ENCODE measurements at places on chromosomes 3 and 15.

- no peak for DNase-seq
These were observed 19.4 kb upstream of the IQCF6 start for GRCh38 chr3:51798411-51798963.

DNA sequence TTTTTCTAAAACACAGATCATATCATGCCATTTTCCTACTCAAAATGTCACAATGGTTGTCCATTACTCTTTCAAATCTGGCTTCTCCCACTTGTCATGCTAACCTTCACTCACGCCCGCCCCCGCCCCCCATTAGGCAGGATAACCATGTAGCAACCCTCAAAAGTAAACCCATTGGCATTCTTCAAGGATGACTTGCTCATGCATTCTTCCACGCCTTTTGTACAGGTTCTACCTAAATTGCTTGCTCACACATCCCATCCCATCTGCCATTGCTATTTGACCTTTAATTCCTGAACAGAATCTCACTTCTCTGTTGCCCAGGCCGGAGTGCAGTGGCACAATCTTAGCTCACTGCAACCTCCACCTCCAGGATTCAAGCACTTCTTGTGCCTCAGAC lies 389.3 kb downstream of the MCTP2 start:
- DNase-seq = no peak

DNA sequence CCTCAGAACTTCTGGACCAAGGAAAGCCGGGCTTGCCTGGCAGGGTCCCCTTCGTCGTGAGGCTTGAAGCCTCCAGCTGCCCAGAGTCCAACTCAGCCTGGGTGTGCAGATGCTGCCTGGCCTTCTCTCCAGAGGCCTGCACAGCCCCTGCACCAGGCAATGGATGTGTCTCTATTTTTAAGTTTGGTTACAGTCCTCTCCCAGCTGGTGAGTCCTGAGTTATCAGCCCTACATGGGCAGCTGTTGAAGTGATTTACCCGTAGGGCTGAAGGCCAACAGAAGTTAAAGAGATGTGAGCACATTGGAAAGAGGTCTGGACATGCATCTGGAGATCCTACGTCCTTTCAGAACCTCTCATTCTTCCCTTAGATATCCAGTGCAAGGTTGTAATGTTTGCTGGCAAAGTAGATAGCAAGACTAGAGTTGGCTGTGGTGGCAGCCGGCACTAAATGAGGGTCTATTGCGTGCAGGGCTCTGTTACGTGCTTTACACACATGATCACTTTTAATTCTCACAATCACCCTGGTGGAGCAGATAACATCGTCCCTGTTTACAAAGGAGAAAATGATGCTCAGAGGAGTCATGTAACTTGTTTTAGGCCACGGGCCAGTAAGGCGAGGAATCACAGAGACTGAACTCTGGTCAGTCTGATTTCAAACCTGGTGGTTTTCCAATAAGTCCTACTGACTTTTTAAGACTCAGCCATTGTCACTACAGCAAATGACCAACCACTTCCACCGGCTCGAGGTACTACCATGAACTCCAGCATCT lies 9.9 kb downstream of the FYCO1 start:
- DNase-seq = no peak

GRCh38 chr3:197471221-197472010 lies 84.4 kb downstream of the BDH1 start:
- DNase-seq = no peak

- DNase-seq = no peak
These were observed 11.1 kb downstream of the RUVBL1 start for GRCh38 chr3:128112357-128112968.

- DNase-seq = peak; percentile 28
These were observed 69.6 kb downstream of the APBA2 start for GRCh38 chr15:28955160-28955992.

GRCh38 chr15:89175617-89176191 lies 45.7 kb downstream of the RLBP1 start:
- DNase-seq = no peak

DNA sequence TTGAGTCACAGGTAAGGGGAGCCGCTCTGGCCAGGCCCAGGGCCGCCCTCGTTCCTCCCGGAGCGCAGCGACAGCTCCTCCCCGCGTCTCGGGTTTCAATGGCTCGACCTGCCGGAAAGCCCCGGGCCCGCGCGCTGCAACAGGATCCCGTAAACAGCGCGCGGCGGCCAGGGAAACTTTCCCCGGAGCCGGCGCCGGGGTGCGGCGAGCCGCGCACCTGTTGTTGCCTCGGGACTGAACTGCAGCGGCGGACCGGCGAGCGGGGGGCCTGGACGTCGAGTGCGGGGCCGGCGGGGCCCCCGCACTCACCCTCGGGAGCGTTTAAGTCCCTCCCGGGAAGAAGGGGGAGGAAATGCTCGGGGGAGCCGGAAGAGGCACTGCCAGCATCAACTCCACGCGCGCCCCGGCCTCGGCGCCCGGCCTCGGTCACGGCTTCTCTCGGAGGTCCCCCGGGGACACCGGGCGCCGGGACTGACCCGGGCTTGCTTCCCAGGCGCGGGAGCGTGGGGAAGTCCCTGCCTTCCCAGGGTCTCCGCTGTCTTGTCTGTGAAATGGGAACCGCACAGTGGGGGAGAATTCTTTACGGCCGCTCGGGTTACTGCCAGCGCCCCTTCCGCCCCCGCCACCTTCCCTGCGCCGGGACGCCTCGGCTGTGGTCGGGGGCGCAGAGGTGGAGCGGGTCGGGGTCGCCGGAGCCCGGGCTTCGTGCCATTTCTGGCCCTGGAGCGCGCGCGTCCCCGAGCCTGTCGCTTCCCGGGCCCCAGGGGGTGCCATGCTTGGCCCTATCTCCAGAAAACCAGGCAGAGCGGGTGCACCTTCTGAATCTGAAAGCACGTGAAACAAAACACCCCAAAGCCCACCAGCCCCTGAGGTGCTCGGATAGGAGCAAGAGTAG lies 7.5 kb upstream of the PGPEP1L start:
- DNase-seq = no peak

DNA sequence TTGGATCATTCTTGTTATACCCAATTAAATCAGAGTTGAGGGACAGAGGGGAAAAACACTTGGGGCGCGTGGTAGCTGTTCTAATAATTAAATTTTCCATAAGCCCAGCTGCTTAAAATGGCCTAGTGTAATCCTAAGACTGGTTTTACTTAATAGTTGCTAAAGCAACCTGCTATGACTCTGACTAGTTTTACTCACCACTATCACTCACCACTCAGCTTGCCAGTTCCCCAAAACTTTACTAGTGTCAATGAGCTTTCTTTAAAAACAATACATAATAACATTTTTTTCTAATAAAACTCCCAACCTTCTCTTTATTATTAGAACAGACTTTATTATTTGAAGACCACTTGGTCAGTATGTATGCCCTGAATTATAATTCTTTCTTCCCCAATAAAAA lies 49.6 kb downstream of the ECT2 start:
- no peak for DNase-seq

- DNase-seq = no peak
These were observed 90.7 kb downstream of the CHRD start for GRCh38 chr3:184470551-184470950.

DNA sequence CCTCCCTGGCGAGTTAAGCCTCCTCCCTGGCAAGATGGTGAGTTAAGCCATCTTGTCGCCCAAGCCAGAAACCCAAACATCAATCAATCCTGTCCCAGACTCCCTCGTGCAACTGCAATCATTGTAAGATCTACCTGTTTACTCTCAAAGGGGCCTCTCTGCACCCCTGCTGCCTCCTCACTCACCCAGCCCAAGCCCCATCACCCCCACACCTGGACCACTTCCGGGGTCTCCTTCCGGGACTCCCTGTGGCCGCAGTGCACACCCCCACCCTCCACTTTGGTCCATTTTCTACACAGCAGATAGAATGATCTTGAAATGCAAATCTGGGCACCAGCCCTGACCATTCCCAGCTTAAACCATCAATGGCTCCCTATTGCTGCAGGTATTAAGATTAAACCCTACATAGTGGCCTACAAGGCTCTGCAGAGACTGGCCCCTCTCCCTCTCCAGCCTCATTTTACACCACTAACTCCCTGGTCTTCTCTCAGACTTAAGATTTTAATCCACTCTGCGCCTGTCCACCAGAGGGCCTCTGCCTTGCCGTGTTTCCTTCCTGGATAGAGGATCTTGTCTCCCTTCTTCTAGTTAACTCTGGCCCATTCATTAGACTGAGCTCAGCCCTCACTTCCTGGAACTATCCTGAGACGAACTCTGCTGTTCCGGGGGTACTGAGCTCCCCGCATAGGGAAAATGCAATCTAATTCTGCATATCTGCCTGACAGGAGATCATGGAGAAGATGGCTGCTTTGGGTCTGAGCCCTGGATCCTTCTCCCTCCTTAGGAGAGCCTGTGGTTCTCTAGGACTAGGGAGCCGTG lies 41.9 kb upstream of the SLC6A1 start:
- DNase-seq = no peak

DNA sequence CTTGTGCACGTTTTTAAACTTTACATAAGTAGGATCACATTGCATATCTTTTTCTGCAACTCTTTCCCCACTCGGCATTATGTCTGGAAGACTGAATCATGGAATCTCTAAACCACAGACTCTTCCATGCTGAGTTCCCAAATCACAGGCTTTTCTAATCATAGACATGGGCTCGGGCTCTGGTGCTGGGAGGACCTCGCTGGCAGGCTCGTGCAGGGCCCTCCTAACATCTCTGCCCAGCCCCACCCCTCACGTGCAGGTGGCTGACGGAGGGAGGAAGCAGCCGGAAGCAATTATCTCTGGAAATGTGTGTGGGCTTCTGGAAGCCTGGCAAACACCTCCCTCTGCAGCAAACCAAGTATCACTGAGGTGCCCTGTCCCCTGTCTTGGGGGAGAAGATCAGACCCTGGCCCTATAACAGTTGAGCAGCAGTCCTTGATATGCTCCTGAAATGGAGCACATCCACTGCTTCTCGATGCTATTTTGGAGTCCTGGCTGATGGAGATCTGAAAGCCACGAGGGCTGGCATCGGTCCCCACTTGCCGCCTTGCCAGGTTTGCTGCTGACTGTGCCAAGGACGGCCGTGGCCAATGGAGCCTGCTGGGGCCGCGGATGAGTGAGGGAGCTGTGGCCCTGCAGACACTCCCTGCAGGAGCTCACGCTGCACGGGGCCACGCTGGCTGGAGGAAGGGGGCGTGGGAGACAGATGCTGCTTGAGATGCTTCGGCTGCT lies 4.4 kb upstream of the IQSEC1 start:
- DNase-seq = no peak

DNA sequence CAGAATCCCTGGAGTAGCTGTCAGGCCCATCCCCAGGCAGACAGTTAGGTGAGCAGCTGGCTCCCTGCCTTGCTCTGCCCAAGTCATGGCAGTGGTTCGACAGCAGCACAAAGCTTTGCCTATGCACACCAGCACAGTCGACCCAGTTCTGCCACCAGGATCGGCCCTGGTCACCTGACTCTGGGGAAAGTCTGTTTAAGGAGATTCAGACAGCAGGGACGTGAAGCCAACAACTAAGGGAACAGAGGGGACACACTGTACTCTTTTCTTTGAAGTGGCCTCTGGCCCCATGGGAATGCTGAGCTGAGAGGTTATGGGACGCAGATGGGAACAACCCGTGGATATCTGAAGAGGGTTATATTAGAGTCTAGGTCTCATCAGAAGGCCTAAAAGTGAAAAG lies 134.8 kb downstream of the CHDH start:
- no peak for DNase-seq

DNA sequence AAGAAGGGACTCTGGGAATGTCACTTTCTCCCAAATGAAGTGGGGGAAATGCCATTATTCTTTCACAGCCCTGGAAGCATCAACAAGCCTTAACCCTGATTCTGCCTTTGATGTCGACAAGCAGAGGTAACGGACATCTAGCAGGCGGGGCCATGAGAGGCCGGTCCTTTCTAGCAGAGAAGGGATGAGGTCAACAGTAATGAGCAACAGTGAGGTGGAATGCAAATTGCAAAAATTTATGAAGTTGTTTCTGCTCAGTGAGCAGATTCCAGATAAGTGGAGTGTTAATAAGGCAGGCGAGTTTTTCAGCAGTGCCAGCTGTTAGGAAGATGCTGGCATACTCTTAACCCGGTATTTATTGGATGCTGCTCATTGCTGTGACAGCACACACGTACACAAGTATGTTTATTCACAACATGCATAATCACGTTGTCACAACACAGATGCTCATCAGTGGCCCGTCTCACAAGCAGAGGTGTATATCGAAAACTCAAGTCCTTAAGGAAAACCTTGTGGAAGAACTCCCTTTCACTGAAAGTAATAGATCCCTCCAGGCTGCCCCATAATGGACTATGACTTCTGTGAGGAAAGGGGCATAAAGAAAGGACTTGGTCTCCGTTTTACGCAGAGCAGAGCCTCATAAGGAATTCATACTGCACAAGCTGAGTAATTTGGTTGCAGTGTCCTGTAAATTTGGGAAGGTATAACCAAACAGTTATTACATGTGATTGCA lies 329.0 kb downstream of the IGSF11 start:
- DNase-seq = no peak

GRCh38 chr3:196990601-196991007 lies 22.0 kb upstream of the PIGZ start:
- no peak for DNase-seq

DNA sequence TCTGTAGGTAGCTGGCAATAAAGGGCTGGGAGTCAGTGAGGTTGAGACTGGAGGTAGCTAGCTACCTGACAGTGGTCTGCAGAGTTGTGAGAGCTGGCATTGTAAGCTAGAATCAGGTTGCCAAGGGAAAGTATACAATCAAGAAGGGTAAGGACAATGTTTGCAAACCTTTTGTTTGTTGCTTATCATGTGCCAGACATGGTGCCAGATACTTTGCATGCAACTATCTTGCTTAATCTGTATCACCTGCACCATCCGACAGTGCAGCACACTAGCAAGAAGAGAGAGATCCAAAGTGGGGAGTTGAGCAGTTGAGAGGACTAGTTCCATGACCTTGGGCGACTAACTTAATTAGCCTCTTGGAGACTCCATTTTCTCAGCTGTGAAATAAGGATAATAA lies 236.4 kb downstream of the PDCD6IP start:
- DNase-seq = no peak

- no peak for DNase-seq
These were observed 278.8 kb upstream of the GADL1 start for GRCh38 chr3:31173118-31173718.

GRCh38 chr3:183153210-183153950 lies 9.2 kb downstream of the LAMP3 start:
- no peak for DNase-seq

- no peak for DNase-seq
These were observed 58.5 kb downstream of the PIK3R4 start for GRCh38 chr3:130688015-130688688.

- peak; percentile 35 for DNase-seq
These were observed 3.1 kb downstream of the AP4E1 start for GRCh38 chr15:50911621-50912020.

GRCh38 chr3:67937498-67938118 lies 283.2 kb upstream of the SUCLG2 start:
- DNase-seq = no peak
